Bone marrow (tissue), 2 donors: ENCODE measurements at places on chromosomes 3 and 15.

DNA sequence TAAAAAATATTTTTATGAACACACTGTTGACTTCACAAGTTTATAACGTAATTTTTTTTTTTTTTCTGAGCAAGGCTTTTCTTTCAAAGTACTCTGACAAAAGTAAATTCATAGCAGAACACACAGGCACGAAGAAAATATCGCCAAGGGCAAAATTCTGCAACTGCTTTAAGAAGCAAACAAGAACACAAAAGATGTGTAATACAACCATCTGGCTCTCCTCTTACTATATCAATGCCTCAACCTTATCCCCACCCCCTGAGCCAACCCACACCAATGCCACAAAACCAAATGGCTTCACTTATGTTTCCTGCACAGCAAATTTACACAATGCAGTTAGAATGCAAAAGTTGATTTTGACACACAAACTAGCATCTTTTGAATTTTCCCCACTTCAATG lies 274.2 kb downstream of the FOXP1 start:
- DNase-seq: no peak

GRCh38 chr15:52329150-52329549 lies 33.5 kb upstream of the MYO5C start:
- DNase-seq: no peak

DNA sequence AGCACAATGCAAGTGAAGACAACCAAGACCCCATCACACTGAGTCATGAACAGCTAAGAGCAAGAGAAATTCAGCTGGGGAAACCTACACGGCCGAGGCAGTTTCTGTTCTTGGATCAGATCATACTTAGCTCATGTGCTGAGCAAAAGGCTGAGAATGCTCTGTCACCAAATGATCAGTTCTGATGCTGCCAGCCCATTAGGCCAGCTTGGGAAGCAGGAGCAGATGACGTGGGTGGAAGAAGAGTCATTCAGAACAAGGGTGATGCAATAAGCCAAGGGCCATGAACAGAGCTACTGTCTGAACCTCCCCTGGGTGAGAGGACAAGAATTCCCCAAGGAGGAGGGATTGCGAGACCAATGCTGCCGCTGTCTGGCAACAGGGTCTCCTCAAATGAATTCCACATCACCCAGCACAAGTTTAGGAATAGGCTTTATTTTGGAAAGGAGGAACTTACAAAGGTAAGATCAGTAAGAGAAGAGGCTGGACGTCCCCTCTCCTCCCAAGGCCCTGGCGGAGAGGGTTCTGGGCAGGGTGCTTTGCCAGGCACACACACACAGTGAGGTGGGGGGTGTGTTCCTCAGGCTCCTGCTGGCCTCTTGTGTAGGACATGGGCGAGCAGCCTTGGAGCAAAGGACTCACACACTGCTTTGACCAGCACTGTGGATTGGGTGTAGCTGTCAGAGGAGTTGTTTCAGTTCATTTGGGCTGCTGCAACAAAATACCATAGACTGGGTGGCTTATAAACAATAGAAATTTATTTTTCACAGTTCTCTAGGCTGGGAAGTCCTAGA lies 65.6 kb upstream of the CTXND1 start:
- no peak for DNase-seq

DNA sequence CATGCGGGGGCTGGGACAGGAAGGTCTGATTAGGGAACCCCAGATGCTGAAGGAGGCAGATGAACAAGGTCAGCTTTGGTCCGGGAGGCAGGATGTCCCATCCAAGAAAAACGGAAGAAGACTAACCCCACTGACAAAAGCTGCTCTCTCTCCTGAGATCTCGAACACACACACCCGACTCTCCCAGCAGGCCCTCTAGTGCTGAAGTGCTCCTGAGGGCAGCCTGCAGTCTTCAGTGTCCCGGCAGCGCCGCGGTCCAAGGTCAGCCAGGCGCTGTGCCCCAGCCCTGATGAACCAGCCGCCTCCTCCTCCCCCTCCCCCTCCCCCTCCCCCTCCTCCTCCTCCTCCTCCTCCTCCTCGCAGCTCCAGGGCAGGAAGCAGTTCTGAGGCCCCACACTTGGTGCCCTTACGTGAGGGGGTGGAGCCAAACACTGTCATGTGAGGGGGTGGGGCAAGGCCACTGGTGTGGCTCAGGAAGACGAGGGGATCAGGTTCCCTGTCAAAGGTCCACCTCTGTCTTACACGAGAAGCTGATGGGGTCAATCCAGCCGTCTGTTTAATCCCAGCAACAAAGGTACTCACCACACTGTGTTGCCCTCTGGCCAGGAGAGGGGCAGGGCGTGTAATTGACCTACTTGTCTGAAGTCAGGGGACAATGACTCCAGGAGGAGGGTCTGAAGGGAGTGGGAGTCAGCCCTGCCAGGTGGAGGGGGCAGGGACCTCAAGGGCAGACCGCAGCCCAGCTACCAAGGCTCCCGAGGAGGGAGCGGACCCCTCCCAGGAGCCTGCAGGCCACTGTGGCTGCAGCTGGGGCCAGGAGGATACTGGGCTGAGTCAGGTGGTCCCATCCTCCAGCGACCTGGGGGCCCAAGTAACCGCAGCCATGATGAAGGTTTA lies 34.3 kb downstream of the PRR23E start:
- DNase-seq: peak; percentile 32

DNA sequence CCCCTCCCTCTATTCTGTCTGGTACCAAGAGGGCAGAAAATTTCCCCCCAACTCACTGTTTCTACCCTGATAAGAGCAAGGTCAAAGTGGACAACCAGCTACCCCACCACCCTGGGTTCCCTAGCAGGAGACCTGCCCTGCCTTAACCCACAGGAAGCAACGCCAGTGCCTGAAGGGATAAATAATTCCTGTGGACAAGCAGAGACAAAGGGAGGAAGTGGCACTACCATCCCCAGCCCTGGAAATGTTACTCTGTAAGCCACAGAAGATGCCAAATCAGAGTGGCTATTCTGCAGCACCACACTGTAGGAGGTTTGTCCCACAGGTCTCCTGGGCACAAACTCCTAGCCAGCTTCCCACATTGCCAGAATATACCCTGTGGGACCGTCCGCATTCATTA lies 80.1 kb downstream of the DNAH12 start:
- DNase-seq: no peak

- DNase-seq: no peak
These were observed 55.6 kb downstream of the RASA2 start for GRCh38 chr3:141542202-141542969.

DNA sequence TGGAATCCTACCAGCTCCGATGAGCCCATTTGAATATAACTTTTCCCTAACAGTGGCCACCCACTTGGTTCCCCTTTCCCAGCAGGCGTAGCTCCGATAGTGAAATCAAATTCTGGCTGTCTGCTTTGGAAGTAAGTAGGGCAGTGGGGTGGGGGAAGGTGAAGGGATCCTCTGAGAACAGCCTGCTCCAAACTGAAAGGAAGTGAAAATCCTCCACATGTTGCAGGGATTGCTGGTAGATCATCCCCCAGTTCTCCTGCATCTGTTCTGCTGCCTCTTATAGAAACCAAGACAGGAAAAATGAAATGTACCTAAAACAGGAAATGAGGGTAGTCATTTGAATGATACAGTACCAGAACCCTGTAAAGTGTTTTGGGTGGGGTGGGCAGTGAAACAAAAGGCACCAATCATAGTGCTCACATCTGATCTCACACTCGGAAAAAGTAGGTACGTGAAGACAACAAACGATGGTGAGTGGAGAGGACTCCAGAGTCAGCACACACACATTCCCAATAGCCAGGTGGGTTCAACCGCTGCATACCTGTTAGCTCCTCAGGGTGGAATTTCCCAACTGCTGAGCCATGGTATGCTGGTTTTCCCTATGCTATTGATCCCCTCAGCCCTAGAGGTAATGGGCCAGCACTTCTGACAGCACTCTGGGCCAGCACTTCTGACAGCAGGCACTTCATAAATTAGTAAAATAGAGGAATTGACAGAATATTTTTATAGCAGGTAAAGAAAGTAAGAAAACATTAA lies 304.9 kb upstream of the ADAMTS9 start:
- DNase-seq: no peak

DNA sequence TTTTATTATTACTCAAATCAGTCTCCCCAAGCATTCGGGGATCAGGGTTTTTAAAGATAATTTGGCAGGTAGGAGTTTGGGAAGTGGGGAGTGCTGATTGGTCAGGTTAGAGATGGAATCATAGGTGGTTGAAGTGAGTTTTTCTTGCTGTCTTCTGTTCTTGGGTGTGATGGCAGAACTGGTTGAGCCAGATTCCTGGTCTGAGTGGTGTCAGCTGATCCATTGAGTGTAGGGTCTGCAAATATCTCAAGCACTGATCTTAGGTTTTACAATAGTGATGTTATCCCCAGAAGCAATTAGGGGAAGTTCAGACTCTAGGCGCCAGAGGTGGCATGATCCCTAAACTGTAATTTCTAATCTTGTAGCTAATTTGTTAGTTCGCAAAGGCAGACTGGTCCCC lies 20.6 kb upstream of the TRANK1 start:
- DNase-seq: no peak
